D721Med (cell line): ENCODE measurements at places on chromosomes 11 and 22.

- no peak for DNase-seq
Observed at GRCh38 chr11:69218946-69219720, 63.4 kb downstream of the SMIM38 start.

GRCh38 chr11:116517584-116517983, 255.2 kb downstream of the BUD13 start:
- no peak for DNase-seq

GRCh38 chr11:20634044-20634443, 34.6 kb downstream of the SLC6A5 start:
- DNase-seq: no peak

DNA sequence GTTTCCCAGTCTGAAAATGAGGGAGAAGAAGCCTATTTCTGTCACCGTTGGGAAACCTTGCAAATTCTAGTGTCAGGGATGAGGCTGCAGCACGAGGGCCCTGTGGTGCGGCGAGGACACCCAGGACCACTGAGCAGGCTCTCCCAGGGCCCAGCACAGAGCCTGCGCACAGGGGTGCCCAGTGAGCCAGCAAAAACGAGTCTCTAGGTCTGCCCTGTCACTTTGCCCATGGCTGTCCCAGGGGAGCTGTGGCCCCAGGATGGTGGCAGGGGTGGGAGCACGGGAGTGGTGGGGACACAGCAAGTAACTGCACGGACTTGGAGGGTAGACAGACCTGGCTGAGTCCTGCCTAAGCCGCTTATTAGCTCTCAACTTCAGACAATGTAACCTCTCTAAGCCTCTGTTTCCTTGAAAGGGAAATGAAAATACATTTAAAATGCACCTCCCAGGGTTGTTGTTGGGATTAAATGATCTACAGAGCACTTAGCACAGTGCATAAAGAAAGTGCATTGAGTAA, 44.2 kb downstream of the DSCAML1 start:
- DNase-seq: peak; percentile 58

GRCh38 chr11:107275632-107276031, 182.0 kb downstream of the CWF19L2 start:
- no peak for DNase-seq

DNA sequence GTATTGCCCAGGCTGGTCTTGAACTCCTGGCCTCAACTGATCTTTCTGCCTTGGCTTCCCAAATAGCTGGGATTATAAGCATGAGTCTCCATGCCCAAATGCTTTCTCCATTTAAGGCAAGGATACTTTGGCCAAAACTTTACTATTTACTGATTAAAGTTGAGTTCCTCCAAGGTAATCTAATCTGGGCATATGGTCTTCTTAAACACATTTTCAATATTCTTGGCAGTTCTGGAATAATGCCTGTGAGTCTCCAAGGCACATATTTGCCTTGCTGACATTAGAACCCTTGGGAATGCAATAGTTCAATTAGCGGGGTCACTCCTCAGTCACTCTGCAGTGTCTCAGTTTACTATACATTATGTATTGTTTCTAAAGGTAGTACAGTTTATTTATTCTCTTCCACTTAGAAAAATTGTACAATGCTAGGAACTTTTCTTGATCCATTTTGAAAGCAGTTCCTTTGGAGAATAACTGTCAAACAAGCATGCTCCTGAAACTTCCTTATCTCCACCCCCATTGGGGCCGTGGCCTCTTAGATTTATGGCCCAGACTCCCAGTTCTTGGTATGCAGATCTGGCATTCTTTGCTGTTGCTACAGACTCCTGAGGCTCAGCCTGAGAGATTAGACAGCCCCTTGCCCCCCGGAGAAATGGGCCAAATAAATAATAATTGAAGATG, 13.1 kb upstream of the RAB38 start:
- DNase-seq: no peak

GRCh38 chr22:48885919-48886305, 941.8 kb downstream of the BRD1 start:
- no peak for DNase-seq
